ENCODE measurements at places on chromosomes 6 and 20.

DNA sequence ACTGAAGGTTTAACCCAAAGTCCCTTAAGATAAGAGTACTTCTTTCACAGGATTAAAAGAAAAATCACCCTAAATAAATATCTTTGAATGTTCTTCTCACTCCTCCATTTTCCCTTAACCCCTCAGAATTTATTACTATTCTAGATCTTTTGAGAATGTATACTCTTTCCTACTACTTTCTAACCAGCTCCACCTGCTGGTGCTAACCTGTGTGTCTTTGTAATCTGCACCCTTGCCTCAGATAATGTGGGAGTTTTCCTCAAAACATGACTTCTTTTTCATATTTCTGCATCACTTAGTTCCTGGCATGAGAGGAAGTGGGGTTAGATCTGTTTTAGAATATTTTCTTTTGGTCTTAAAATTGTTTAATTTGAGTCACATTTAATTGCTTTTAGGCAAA lies 394.2 kb downstream of the BMP2 start:
- DNase-seq = no peak

DNA sequence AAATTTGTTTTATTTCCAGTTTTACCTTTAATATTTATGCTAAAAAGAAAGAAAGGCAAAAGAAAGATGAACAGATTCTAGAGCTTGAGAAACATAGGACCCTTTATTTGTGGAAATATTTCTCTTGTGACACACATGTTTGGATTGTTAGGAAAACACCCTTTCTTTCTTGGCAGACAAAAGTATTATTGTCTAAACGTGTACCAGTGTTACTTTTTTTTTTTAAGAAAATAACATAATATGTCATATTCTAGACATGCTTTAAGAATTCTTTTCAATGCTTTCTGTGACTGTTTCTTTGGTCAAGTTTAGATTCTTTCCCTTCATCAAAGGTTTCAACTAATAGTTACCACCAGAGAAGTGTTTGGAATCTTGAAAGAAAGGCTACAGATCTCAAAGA lies 183.4 kb upstream of the CNR1 start:
- DNase-seq = no peak

- no peak for DNase-seq
Observed at GRCh38 chr6:110545081-110545872, 68.9 kb upstream of the SLC22A16 start.

DNA sequence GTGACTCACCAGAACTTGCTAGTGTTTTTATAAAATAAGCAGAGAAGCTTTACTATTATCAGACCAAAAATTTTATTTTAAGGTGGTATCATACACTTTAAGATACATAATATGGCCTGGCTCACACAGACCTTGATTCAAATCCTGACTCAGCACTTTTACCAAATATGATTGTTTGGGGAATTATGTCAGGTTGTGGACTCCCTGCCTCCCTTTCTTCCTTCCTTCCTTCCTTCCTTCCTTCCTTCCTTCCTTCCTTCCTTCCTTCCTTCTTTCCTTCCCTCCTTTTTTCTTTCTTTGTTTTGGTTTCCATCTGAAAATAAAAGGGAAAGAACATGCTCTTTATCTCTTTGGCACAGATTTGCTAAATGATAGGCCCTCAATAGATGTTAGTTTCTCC lies 186.0 kb upstream of the MMS22L start:
- no peak for DNase-seq

GRCh38 chr6:41356825-41357224 lies 21.4 kb downstream of the NCR2 start:
- no peak for DNase-seq

- DNase-seq = no peak
Observed at GRCh38 chr6:46015119-46015968, at the start of gene CLIC5. TSS of gene CLIC5 (minus strand) at chr6:46015860. CDS start at chr6:46015542, 318 bp downstream.

- no peak for DNase-seq
Observed at GRCh38 chr6:148328876-148329555, 13.6 kb upstream of the SASH1 start.

- no peak for DNase-seq
Observed at GRCh38 chr6:85421972-85422371, 27.9 kb upstream of the NT5E start.

DNA sequence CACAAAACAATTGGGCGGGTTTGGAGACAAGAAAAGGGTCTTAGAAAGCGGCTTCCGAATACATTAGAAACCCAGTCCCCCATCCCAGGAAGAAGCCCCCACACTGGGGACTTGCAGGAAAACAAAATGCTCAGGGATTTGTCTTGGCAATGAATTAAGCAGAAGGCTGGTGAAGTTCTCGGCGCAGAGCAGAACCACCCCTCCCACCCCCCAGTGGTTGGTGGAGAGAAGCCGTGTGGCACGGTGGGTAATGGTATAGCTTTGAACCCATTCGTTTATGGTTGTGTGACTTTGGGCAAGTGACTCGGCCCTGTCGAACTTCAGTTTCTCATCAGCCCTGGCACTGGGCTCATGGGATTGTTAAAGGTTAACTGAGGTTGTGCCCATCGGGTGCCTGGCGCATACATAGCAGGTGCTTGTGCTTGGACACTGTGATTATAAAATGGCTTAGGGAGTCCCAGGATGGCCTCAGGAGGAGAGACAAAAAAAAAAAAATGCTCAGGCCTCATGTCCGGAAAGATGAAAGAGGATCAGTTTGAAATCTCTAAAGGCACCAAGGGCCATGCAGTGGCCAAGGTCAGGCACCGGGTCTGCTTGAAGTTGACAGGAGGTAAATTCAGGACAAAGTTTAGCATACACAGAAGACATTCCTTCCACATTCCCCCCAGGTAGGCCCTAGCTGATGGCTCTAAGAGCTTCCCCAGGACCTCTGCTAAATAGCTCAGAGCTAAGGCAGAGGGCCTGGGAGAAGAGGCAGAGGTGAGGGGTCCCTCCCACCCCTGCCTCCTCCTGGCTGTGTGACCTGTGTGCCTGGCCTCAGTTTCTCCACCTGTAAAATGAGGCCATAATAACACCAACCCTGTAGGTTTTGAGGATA lies 120.1 kb upstream of the PTPN1 start:
- no peak for DNase-seq

DNA sequence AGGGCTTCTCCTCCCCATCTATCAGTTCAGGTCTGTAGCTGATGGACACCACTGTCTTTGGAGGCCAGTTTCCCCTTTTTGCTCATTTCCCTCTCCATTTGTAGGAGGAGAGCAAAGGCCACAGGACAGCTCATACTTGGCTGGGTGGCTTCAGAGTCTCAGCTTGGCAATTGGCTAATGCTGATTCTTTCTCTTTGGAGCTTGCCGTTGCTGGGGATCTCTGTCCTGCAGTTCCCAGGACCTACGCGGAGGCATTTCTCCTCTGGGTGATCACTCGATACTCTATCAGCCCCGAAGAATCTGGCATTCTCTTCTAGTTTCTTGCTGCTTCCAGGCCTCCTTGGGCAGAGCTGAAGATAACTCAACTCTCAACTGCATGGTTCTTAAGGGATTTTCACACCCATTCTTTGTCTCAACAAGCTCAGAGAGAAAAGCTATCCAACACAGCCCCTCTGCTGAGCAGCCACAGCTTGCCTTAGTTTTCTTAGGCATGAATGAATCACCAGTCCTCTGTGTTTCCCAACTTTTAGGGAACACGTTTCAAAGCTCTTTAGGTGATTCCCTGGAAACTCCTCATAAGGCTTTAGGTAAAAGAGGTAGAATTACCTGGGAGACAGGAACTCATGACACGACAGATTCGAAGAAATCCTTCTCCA lies 19.2 kb upstream of the SSR1 start:
- DNase-seq = no peak

GRCh38 chr6:34041385-34041784 lies 104.5 kb downstream of the GRM4 start:
- no peak for DNase-seq

DNA sequence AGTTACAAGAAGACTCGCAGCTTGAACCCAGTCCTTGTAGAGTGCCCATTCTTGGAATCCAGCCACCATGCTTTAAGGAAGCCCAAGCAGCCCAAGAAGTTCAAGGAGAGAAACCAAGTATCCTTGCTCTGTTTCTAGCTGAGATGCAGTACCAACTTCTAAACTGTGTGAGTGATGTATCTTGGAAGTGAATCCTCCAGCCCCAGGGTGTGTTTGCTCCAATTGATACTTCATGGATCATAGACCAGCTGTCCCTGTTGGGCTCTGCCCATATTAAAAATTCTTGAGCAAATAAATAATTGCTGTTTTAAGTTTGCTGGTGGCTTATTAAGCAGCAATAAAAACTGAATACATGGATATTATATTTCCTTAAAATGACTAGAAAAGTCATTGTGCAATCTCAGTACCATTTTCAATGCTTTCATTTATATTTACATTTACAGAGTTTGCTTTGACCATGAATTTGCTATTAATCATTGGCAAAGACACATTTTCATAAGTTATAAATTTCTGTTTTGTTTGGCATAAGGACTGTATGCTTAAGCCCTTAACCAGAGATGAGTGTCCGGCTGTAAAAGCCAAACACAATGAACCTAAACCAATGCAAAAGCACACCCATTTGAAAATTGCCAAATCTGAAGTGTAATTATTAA lies 9.2 kb downstream of the SPTLC3 start:
- DNase-seq = no peak

DNA sequence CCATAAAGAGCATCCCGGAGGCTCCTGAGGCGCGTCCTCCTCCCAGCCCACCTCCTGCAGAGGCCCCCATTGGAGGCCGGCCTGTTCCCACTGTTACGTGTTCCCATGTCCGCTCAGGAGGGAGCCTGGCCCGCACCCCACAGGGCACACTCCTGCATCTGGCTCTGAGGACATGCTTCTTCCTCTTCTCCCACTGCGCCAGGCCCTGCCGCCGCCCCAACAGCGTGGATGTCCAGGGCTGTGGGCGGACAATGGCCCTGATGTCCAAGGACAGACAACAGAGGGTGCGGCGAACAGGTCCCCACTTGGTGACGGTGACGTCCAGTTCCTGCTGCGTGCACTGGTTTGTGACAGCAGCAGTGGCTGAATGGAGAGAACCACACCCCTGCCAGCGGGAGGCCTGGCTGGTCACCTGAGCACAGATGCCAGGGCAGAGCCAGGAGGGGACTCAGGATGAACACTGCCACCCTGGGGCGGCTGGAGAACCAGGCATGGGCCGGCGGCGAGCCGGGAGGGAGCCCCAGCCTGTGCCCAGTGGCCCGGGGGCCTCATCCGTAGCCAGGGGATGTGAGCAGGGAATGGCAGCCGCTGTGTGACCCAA lies 26.6 kb downstream of the FRMD1 start:
- no peak for DNase-seq

DNA sequence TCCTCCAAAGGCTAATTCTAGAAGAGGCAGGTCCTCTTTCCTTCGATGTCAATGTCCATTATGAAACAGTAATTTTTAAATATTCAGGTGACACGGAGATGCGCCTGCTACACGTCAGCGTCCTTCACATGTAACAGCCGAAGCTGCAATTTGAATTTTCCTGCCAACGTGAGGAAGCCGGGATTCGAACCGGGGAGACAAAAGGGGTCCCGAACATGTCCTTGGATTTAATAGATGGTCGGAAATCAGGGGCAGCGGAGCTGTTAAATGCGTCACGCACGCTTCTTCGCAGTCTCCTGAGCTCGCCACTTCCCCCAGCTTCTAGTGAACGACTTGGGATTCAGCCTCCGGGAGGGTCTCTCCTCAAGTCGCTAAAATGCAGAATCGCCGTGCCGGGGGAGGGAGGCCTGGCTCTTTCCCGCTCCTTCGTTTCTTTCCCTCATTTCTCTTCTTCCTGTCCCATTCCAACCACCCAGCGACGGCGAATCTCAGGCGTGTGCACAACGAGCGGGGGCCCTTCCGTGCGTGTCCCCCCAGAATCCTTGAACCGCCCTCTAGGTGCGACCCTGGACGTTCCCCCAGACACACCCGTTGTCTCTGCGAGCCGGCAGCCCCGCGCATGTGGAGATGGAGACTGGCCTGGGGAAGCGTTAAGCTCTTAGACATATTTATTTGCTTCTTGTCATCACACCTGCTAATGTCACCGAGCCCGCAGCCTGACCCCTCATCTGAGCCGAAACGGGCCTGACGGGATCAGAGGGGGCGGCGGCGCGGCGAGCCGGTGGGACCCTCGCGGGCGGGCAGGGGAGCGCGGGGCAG lies 1.3 kb upstream of the FOXC1 start:
- DNase-seq = no peak

- DNase-seq = no peak
Observed at GRCh38 chr6:147717991-147718390, 209.5 kb downstream of the SAMD5 start.

GRCh38 chr20:52340036-52340634 lies 148.6 kb upstream of the ZFP64 start:
- DNase-seq = no peak

GRCh38 chr20:7828437-7828836 lies 111.8 kb downstream of the HAO1 start:
- no peak for DNase-seq

DNA sequence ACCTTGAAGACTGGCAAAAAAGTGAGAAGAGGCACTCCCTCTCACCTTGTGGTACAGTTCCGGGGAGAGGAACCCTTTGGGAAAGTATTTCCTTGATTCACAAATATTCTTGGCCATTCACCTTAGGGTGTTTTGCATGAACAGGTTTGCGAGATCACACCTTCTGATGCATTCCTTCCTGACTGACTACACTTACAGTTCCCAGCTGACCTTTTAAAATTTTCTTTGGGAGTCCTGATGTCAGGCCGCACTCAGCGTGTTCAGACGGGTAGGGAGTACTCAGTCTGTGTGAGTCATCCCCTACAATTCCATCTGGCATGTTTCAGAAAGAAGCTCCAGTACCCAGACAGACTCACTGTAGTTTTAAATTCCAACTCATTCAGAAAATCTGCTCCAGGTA lies 1.7 kb downstream of the ADGRF4 start:
- DNase-seq = no peak

DNA sequence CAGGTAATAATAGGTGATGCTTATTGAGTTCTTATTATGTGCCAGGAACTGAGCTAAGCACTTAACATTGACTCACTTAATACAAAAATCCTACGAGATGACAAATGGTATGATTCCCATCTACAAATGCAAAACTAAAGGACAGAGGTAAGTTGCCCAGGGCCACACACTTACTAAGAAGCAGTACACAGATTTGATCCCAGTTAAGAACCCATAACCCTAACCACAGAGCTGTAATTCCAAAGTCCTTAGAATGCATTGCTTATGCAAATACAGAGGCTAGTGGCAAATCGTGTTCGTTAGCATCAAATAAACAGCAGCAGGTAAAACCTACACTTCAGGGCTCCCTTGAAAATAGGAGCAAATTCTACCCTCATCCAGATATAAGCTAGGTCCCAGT lies 104.0 kb downstream of the SASH1 start:
- DNase-seq = no peak

GRCh38 chr6:139839506-139840156 lies 465.2 kb upstream of the CITED2 start:
- DNase-seq = no peak

- DNase-seq = no peak
Observed at GRCh38 chr6:109164331-109164730, 69.0 kb downstream of the CEP57L1 start.

Data from thoracic aorta (tissue), 2 donors.